ENCODE measurements at places on chromosomes 16 and 17. TPM values are rescaled to one million over a fixed set of nuclear protein-coding genes. Genes with fewer than 3 reads are reported as not detected.

DNA sequence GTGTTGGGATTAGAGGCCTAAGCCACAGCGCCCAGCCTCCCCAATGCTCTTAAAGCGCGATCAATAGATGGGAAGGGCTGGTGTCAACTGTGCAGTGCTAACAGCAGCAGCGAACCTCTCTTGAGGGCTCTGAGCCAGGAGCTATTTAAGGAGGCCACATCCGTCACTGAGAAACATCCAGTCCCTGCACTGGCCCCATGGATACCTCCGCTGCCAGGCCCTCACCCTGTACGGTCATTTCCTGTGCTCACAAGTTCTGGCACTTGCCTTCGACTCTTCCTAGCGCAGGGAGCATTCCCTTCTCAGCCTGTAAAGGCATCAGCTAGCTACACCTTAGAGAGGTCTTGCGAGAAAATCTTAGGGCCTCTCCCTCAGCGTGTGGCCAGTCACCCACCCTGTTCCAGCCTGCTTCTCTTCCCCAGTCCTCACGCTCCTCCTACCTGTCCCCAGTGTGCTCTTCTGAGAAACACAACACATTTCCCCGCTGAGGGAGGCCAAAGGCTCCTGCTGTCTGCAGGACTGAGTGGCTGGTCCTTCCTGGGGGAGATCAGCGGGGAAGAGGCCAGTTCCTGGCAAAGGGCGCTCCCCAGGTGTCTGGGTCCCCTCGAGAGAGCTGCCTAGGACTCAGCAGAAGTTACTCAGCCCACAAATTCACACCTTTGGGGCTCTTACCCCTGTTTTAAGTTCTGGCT lies 28.6 kb downstream of the GTF3C1 start:
- peak; percentile 88 for DNase-seq

DNA sequence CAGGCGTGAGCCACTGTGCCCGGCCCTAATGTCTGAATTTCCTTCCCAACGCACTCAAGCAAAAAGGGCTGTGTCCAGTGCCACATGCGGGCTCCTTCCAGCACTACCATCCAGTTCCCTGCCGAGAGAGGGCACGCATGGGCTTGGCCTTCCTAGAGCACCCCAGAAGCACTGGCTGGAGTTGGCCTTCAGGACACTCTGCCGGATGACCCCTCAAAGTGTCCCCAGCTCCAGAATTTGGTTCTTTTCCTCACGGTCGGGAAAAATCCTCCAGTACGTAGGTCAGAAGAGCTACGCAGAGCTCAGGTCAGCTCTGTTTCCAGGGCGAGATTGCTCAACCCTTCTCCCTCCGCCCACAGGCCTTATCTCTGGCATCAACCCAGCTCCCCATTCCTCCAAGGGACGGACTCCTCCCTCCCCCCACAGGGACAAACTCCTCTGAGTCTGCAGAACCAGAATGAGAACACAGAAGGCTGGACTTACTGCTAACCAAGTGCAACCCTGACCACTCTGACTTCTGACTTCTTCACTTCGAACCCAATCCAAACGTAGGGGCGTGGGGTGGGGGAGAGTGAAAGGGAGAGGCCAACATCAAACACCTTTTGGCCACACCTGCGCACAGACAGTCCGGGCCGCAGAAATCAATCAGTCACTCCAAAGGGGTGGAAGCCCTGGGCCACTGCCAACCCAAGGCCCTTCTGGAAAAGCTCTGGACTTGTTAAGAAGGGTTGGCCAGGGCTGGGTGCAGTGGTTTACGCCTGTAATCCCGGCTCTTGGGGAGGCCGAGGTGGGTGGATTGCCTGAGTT lies 3.6 kb downstream of the CDC42EP4 start:
- DNase-seq: peak; percentile 92

DNA sequence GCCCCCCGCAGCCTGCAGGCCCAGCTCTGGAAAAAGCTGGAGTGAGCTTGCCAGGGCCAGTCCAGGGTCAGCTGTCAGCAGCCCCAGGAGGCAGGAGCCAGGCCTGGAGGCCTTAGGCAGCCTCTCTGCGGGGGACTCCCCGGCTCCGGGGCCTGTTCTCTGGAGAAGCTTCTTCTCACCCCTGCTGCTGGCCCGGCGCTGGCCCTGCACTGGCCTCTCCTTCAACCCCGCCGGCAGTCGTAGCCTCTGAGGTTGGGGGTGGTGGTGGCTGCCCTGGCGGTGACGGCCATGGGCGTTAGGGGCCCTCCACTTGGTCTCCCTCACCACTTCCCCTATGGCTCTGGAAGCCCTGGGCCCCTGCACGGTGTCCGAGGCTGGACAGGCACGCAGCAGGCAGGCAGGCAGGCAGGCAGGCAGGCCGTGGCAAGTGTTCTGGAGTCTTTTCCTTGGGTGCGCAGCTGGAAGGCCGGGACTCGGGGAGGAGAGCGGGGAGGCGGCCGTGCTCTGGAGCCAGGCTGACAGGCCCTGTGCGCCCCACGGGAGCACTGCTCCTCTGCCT lies 2.1 kb downstream of the FOXF1 start:
- DNase-seq: no peak

GRCh38 chr17:82528484-82529265 lies 9.1 kb downstream of the FOXK2 start:
- DNase-seq: peak; percentile 73

GRCh38 chr17:71342737-71343136 lies 778.1 kb upstream of the SOX9 start:
- no peak for DNase-seq

DNA sequence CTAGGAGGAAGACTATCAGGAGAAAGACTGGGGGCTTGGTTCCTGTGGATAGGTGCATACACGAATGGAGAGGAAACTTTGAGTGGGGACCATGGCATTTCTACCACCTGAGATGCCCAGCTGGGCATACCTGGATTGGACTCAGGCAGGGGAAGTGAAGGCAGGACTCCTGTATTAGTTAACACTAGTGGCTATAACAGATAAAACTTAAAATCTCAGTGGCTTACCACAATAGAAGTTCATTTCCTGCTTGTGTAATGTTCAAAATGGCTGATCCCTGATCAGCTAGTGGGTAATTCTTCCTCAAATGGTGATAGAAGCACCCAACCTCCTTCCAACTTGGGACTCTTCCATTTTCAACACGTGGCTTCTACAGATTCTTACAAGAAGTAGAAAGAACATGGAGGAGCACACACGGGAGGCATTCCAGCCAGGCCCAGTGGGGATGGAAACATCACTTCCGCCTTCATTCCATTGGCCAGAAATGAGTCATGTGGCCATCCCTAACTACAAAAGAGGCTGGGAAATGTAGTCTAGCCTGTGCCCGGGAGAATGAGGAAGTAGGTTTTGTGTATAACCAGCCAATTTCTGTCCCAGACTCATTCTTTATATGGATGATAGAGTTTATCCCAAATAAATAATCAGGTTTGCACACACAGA lies 112.1 kb downstream of the UTP18 start:
- no peak for DNase-seq

DNA sequence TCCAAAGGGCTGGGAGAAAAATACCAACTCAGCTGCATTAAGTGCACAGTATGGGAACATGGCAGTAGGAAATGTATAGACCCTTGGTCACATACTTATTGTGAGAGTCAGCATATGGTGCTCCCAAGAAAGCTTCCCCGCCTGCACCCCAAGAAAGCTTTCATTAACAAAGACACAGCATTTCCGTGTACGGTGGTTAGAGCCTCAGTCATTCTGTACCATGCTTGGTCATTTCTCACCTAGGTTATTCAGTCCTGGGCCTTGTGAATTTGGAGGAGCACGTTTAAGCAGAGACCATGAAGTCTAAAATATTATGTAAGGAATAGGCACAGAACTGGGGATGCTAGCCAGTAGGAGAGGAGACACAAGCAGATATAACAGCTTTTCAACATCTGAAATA lies 56.1 kb downstream of the ESRP2 start:
- DNase-seq: no peak

GRCh38 chr16:85908889-85909589 lies 10.1 kb downstream of the IRF8 start:
- no peak for DNase-seq

DNA sequence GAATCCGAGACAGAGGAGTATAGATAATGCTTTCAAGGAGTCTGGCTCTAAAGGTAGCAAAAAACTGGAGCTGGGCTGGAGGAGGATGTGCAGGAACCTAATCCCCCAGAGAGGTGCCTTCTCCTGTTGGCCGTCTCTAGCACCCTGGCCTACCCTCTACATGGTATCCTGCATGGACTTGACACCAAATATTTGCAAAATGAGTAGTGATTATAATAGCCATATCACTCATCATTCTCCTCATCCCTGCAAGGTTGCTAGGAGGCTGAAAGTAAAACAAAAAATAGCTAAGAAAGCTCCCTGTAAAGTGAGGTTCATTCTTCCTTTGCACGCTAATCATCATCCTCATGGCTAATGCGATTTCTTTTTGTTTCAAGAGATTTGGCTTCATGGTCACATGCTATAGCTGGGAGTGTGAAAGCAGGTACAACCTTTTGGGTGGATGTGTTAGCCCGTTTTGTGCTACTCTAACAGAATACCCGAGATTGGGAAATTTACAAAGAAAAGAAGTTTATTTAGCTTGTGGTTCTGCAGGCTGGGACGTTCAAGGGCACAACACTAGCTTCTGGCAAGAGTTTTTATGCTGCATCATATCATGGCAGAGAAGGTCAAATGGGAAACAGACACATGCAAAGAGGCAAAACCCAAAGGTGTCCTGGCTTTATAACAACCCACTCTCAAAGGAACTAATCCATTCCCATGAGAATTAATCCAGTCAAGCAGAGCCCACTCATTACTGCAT lies 27.1 kb upstream of the CIITA start:
- no peak for DNase-seq

GRCh38 chr17:49370971-49371834 lies 9.2 kb upstream of the ZNF652 start:
- DNase-seq: no peak

DNA sequence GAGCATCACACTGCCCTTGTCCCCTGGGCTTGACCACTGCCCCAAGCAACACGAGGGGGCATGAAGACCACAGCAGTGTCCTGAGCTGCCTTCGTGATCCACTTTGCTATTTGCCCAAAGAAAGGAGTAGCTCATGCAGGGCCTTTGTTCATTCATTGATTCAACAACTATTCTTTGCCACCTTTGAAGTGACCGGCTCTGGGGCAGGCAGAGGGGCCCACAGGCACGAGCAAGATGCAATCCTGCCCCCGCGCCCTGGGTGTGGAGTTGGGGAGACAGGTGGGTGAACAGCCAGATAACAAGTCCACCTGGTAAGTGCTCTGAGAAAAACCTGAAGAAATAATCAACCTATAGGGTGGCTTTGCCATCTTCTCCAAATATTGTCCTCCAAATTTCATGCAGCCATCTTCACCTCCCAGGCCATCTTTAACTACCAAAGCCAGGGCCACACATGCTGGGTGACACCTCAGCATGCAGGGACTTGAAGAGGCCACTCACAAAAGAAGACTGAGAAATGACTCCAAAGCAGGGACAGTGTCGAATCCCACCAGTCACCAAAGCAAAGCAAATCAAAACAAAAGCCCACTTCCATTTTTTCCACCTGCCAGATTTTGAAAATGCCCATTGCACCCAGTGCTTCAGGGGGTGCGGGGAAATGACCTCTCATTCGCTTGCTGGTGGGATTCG lies 18.2 kb upstream of the RBFOX3 start:
- DNase-seq: peak; percentile 51

DNA sequence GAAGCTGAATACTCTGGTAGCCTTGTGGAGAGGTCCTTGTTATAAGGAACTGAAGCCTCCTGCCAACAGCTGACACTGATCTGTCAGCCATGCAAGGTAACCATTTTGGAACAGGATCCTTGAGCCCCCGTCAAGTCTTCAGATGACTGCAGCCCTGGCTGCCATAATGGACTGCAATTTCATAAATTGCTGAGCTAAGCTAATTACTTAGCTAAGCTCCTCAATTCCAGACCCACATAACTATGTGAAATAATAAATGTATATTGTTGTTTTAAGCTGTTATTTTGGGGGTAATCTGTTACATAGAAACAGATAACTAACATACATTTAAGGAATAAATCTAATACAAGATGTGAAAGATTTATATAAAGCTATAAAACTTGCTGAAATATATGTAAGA lies 16.6 kb downstream of the ADAT1 start:
- no peak for DNase-seq

GRCh38 chr16:67537636-67538591 lies 9.3 kb downstream of the RIPOR1 start:
- DNase-seq: no peak

DNA sequence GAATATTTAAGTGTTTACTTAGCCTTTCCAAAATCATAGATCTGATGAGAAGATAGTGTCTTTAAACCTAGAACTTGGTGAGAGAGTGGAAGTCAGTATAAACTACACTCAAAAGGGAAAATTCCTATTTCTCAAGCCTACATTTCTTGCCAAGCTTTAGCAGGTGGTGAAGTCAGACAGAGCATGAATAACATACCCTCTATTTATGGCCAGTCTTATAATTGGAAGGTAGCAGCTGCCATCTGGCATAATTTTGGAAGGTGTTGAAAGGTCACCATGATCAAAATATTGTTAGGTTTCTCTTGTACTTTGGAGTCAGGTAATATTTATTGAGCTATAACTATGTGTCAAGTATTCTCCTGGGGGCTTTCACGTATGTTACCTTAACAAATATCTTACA lies 729.3 kb upstream of the KIF2B start:
- no peak for DNase-seq

DNA sequence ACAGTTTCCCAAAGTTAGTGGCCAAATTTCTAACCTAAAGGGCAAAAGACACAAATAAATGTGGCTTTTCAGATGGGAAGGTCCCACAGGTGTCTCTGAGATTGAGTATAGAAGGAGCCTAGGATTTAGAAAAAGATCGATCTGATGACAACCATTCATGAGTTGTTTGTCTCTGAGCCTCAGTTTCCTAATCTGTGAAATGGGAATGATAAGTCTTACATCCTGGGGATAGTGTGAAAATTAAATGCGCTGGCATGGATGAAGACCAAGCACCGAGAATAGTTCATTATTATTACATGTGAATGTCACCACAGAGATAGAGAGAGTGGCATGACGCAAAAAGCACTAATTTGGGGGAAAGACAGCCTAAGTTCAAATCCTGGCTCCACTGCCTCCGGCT lies 7.2 kb downstream of the CDH5 start:
- no peak for DNase-seq

CPHXL2 gene
- total RNA-seq: not detected

CAVIN1 gene
- 202 TPM for total RNA-seq

ABCA9 gene
- 11.8 TPM for total RNA-seq

TBC1D3E gene
- not detected for total RNA-seq

KIF2B gene
- total RNA-seq: not detected

NFATC2IP gene
- total RNA-seq: 10.6 TPM

RAB26 gene
- total RNA-seq: 0.31 TPM

All from right atrium auricular region (tissue), 2 donors.